Heart right ventricle (tissue), 16 donors: ENCODE measurements at places on chromosomes 7 and 10. TPM values are rescaled to one million over a fixed set of nuclear protein-coding genes. Genes with fewer than 3 reads are reported as not detected.
A peak's percentile ranks its signal among the peaks of the same experiment; 100 is the strongest.

DNA sequence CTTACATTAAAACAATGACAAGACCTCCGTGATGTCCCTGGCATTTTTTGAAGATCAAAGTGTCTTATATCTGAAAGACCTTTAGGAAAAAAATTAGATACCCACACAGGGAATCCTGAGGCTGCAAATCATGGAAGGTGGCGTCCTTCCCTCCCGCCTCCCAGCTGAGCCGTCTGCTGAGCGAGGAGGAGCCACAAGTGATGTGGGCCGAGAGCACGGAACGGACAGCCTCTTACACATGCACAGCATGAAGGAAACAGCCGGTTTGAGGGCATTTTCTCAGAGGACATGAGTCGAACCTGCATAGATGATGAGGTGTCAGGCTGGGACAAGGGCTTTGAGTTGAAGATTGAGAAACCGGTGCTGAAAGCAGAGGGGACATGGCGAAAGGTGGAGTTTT is 163.3 kb downstream of the ADARB2 start:
- DNase-seq: no peak

GRCh38 chr10:125029584-125030242 is 87.8 kb downstream of the ZRANB1 start:
- DNase-seq: no peak

DNA sequence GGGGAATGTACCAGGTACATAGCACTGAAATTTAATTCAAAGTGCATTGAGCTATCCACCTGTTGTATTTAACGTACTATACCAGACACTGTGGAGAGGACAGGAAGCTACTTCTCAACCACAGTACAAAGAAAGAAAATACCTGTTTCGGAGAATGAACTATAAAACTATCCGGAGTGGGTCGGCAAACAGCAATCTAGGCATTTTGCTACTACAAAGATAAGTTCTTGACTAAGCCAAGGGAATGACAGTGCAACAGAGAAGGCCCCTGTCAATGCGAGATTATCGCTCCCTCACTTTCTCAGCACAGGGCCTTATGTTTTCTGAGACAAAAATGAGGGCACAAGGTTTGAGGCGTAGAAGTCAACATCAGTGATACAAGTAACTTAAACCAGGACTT is 27.4 kb downstream of the SFMBT2 start:
- no peak for DNase-seq

DNA sequence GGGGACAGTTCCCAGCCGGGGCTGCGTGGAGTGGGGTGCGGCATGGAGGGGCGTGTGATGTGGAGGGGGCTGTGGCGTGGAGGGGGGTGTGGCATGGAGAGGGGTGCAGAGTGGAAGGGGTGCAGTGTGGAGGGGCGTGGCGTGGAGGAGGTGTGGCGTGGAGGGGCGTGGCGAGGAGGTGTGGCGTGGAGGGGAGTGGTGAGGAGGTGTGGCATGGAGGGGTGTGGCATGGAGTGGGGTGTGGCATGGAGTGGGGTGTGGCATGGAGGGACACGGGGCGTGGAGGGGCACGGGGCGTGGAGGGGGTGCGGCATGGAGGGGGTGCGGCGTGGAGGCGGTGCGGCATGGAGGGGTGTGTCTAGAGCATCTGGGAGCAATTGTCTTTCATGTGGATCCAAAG is 33.6 kb downstream of the NKX6-2 start:
- no peak for DNase-seq

DNA sequence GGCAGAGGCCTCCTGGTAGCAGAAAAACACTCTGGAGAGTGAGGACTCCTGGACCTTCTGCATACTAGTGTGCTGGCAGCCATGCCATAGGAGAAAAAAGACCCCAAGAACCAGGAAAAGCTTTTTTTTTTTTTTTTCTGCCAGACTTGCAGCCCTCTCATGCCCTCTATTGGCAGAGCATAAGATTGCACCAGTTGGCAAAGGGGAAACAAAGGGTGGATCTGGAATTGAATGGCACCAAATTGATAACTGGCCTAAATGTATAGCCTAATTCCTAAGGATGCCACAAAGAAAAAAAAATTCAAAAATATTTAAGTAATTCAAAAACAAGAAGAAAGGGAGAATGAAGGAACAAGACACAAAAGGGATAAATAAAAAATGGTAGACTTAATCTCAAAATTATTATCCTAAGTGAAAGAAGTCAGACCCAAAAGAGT is 112.5 kb upstream of the GHITM start:
- no peak for DNase-seq

GRCh38 chr7:35533902-35534301 is 161.0 kb downstream of the HERPUD2 start:
- DNase-seq: no peak

DNA sequence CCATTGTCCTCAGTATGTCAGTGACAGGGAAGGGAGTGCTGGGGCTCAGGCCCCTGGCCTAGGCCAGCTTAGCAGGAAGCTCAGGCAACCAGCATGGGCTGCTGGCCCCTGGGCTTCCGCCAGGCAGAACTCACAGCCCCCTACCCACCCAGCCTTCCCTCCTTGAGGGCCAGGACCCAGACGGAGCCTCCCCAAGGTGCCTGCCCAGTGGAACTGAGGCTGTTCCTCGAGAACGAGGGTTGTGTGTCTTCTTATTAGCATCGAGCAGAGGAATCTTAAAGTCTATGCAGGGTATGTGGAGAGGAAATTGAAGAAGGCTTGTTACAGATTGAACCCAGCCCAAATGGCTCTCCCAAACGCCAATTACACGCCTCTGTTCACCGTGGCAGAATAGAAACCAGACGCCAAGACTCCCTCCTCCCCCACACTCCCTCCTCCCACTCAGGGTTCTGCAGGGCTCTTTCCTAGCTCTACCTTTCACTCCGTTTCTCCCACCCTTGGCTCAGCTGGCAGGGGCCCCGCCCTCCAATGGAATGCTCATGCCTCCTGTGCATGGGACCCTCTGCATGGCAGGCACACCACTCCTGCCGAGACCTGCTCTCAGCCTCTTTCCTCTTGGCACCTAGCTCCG is 134.4 kb downstream of the ZMIZ1 start:
- no peak for DNase-seq

DNA sequence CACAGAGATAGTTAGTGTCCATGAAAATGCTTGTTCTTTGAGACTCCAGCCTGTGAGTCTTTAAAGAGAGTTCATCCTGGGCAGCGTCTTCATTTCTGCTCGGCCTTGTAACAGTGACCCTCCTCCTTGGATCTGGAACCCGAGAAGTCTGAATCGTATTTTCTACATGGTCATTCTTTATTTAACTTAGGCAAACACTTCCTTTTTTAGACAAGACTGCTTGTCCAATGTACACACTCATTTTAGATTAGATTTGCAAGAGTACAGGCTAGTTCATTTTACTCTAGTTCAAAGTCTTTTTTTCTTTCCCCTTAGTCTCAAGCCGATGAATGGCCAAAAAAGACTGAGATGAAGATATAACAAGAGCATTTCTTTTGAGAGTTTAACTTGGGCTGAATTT is 133.5 kb downstream of the CHN2 start:
- DNase-seq: no peak

DNA sequence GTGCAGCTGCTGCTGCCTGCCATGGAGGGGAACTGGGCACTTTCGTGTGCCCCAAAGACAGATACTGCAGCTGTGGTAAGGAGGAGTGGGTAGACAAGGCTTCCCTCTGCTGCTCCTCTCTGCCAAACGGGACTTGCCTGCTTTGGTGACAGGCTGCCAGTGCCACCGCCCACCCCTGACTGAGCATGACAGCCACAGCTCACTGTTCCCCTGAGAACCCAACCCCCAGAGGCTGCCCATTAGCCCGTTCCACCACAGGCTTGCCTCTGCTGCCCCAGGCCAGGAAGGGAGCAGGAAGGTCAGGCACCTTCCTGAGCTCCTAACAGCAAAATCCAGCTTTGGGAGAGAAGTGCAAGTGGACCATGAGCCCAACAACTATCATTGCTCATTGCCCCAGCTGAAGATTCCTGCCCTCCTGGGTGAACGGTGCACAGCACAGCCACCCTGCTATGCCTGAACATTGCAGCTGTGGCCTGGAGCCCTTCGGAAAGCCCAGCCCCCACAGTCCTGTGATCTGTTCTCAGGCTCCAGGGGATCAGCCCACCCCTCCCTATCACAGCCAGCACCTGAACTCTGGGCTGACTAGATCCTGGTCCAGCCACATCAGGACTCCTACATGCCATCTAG is 58.7 kb upstream of the ANTXRL start:
- DNase-seq: no peak

DNA sequence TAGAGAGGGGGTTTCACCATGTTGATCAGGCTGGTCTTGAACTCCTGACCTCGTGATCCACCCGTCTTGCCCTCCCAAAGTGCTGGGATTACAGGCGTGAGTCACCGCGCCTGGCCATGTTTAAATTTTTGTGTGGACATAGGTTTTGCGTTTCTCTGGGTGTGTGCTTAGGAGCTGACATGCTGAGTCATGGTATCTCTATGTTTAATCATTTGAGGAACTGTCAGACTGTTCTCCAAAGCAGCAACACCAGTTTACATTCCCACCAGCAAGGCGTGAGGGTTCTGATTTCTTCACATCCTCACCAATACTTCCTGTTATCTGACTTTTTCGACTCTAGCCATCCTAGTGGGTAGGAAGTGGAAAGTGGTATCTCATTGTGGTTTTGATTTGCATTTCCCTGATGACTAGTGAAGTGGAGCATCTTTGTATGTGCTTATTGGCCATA is 153.7 kb downstream of the DNAJB6 start:
- DNase-seq: no peak

DNA sequence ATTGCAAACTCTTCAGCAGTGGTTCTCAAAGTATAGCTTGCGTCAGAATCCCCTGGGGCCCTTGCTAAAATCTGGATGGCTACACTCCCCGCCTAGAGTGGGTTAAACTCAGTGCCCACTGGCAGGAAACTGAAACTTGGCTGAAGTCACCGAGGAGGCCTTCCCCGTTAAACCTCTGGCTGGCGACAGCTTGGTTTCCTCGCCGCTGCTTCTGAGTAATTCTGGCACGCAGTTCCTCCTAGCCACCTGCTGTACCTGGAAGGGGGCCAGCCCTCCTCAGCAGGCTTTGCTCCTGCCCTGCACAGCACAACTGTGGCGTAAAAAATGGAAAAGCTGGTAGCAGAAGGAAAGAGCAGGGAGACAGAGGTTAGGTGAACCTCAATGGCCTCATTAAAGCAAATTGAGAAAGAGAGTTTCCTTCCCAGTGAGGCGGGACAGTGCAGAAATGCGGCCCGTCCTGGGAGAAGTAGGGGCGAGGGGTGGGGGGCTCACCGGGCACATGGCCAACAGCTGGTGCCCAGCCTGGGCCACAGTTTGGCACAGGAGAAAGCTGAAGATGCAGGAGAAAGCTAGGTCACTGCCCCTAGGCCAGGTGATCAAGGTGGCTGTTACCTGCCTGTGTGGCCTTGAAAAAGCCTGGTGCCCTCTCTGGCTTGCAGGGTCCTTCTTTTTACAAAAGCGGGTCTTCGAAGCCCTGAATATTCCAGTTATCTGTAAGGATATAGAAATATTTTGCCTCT is 46.6 kb downstream of the ALOX5 start:
- peak; percentile 79 for DNase-seq

- no peak for DNase-seq
Measured at GRCh38 chr7:44320141-44320540, 5.3 kb downstream of the CAMK2B start.

- no peak for DNase-seq
Measured at GRCh38 chr7:35032166-35032565, 5.1 kb downstream of the DPY19L1 start.

DNA sequence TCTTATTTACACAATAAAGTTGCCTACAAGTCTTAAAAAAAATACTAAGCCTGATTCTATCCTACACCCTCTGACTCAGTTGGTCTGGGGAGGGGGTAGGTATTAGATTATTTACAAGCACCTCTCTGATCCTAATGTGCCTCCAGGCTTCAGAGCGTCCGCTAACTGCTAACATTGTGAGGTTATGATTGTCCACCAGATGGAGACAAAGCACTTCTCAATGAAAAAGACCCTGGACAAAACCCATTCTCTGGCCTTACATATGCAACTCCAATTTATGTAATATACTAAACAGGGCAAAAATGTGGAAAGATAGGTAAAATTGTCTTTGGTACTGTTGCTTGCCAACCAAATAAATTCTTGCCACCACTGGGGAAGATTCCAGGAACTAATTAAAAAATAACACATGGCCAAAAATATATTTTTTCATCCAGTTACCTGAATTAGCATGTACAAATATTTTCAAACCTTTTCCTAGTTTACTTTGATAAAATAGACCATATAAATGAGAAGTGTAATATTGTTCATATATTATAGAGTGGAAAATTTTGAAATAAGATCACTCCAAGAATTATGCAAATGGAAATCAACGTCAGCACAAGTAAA is 92.4 kb downstream of the KIF20B start:
- no peak for DNase-seq

- DNase-seq: no peak
Measured at GRCh38 chr10:5944389-5945189, 32.8 kb downstream of the IL15RA start.

DNA sequence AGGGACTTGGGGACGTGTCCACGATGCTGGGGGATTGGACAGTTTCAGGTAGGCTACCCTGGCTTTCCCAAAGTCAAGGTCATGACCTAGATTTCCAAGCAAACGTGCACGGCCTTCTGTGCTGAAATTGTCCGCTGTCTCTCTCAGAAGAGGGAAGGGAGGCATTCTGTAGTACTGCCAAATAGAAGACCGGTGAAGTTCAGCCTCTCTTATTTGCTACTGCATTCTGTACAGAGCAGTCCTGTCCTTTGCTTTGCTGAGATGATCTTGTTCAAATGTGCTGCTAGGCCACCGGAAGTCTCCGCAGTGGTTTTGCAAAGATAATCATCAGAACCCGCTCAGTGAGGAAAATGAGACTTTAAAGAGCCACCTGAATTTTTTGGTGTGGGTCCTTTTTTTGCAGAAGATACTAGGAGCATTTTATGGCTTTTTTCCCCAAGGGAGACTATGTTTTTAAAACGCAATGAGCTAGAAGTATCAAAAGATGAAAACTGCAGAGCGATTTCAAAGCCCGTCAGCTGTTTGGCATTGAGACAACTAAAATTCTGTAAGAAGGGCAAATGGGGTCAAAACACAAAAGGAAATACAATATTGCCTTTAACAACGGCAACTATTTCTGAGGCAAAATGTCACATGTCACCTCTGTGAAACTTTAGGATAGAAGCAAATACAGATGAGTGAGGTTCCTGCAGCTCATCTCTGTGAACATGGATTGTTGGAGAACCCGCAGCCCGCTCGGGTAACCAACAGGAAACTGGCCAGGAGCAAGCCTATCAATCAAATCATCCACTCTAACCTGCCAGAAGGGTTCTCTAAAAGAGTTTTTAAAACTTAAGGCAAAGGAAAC is 1.3 kb upstream of the NMT2 start:
- peak; percentile 12 for DNase-seq

DNA sequence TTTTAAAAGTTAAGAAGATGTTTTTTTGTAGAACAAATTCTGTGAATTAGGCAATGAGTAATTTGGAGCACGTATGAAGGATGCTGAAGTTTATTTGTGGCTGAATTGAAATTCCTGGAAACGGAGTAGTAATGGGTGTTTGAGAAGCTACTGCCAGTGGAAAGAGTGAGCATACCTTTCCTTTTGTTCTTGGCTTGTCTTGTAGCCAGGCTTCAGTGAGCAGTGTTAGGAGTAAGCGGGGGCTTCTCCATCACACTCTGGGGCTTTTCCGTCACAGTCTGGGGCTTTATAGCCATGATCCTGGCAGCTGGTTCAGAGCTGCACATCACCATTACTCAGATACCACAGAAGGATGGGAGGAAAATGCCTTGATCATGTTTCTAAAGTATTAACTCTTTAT is 32.3 kb downstream of the GARS1 start:
- no peak for DNase-seq

- DNase-seq: no peak
Measured at GRCh38 chr7:158411232-158411950, 176.2 kb downstream of the PTPRN2 start.

C10orf120 gene
- total RNA-seq: not detected

ZNF479 gene
- total RNA-seq: not detected

HOXA10 gene
- total RNA-seq: not detected
